ENCODE measurements at places on chromosomes 1 and 21. TPM values are rescaled to one million over a fixed set of nuclear protein-coding genes. Genes with fewer than 3 reads are reported as not detected.

The PCBP3 gene
- total RNA-seq: 6.1 TPM

The SYPL2 gene
- 0.54 TPM for total RNA-seq

The CCDC30 gene
- not detected for total RNA-seq

The INSRR gene
- not detected for total RNA-seq

The NTNG1 gene
- total RNA-seq: 4.4 TPM

The KMO gene
- total RNA-seq: 2.6 TPM

The C1orf185 gene
- not detected for total RNA-seq

The ACTN2 gene
- total RNA-seq: not detected

The FHL3 gene
- 20.3 TPM for total RNA-seq

The BEST4 gene
- total RNA-seq: not detected

The APCS gene
- not detected for total RNA-seq

The MTARC1 gene
- 0.08 TPM for total RNA-seq

The KIF17 gene
- total RNA-seq: not detected

The SYCP1 gene
- not detected for total RNA-seq

The BCL2L15 gene
- not detected for total RNA-seq

The DSCAM gene
- total RNA-seq: 0.02 TPM

The FMO4 gene
- 5.8 TPM for total RNA-seq

The GNG12 gene
- total RNA-seq: 136 TPM

The MX2 gene
- 38.6 TPM for total RNA-seq

The CHI3L2 gene
- not detected for total RNA-seq

The LIN28A gene
- not detected for total RNA-seq

The TSPAN1 gene
- total RNA-seq: 0.64 TPM

The CCDC190 gene
- total RNA-seq: not detected

The ERICH3 gene
- 0.29 TPM for total RNA-seq

The ASPM gene
- total RNA-seq: 18.2 TPM

The PLCH2 gene
- 0.02 TPM for total RNA-seq

The CTH gene
- total RNA-seq: 21.9 TPM

The GJA5 gene
- 0.41 TPM for total RNA-seq

The CNR2 gene
- total RNA-seq: not detected

The FMO3 gene
- 0.35 TPM for total RNA-seq

The S100A7 gene
- total RNA-seq: not detected

The PATJ gene
- 10.0 TPM for total RNA-seq

The IL10 gene
- total RNA-seq: not detected

The INAVA gene
- 1.1 TPM for total RNA-seq

The FAM110D gene
- total RNA-seq: 0.04 TPM

The MAN1C1 gene
- total RNA-seq: 0.95 TPM

The PTGFR gene
- 0.12 TPM for total RNA-seq

The SEC16B gene
- total RNA-seq: 0.04 TPM

The MXRA8 gene
- 46.0 TPM for total RNA-seq

The PRR9 gene
- not detected for total RNA-seq

The PDZK1 gene
- not detected for total RNA-seq
